ENCODE measurements at places on chromosomes 7 and 10.

DNA sequence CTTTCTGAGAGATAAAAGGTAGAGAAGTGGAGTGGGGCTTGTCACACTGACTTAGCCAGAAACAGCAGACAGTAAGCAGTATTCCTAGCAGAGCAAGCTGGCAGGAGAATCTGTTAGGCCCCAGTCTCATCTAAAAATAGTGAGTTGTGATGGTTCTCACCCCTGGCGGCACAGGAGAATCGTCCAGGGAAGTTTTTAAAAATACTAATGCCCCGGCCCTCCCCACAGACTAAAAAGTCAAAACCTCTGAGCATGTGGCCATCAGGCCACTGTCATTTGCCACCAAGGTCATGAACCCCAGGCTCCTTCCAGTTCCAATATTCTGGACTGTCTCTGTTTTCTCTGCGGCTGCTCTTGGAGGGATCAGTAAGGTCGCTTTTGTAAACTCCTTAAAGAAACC, 34.0 kb downstream of the LYZL1 start:
- no peak for DNase-seq

DNA sequence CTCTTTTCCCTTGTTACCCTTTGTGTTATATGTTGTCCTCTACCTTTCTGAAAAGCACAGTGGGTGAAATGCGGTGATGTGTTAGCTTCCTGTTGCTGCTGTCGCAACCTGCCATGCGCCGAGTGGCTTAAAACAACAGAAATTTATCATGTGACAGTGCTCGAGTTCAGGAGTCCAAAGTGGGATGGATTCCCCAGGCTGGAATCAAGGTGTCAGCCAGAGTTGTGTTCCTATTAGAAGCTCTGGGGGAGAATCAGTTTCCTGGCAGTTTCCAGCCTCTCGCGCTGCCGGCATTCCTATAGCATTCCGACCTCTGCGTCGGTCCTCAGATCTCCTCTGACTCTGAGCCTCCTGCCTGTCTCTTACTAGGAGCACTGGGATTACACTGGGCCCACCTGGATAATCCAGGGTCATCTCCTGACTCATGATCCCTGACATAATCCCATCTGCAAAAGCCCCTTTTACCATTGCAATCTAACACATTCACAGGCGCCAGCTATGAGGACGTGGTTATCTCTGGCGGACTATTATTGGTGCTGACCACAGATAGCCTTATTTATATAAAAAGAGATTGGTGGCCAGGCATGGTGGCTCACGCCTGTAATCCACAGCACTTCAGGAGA, 207.5 kb downstream of the CUX1 start:
- DNase-seq: no peak

- DNase-seq: no peak
Observed at GRCh38 chr7:51340029-51340838, 23.6 kb upstream of the COBL start.

GRCh38 chr7:142539901-142540300, 209.4 kb upstream of the PRSS1 start:
- no peak for DNase-seq

DNA sequence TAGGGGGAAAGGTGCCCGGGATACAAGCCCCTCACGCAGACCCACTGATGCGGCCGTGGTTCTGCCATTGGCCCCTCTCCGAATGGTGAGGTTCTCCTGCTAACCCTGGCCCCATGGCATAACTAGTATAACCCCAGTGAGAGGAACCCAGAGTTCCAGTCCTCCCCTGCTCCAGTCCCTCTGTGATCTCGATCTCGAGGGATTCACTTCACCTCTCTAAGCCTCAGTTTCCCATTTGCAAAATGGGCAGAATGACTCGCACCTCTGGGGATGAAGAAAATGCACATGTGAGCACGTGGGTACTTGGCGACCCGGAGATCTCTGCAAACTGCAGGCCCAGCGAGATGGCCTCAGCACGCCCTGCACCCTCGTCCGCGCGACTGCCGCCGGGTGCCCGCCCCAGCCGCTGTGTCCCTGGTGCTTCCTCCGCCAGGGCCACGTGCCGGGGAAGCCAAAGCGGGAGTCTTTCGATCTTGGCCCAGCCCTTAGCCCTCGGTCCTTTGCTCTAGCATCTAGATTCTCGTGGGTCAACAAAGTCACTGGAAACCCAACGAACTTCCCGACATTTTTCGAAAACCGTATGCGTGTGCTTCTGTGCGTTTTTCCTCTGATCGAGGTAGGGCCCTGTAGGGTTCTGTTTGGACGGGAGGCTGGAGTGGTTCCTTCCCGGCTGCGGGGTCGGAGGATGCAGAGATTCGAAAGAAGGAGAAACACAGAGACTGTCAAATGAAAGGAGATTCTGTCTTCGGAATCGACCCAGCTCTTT, 169.8 kb downstream of the UBE2H start:
- DNase-seq: no peak

- DNase-seq: no peak
Observed at GRCh38 chr10:47115322-47115721, 184.7 kb upstream of the GDF10 start.

GRCh38 chr7:24395512-24395911, 111.5 kb downstream of the NPY start:
- no peak for DNase-seq

DNA sequence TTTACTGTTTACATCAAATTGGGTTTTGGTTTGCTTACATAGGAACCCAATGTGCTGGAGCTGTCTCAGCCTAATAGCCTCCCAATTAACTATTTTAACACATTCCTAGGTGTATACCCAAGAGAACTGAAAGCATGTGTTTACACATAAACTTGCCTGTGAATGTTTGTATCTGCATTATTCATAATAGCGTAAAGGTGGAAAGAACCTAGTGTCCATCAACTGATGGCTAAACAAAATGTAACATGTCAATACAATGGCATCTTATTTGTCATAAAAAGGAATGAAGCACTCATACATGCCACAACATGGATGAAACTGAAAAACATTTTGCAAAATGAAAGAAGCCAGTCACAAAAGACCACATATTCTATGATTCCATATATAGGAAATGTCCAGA, 160.6 kb upstream of the EEPD1 start:
- DNase-seq: no peak

DNA sequence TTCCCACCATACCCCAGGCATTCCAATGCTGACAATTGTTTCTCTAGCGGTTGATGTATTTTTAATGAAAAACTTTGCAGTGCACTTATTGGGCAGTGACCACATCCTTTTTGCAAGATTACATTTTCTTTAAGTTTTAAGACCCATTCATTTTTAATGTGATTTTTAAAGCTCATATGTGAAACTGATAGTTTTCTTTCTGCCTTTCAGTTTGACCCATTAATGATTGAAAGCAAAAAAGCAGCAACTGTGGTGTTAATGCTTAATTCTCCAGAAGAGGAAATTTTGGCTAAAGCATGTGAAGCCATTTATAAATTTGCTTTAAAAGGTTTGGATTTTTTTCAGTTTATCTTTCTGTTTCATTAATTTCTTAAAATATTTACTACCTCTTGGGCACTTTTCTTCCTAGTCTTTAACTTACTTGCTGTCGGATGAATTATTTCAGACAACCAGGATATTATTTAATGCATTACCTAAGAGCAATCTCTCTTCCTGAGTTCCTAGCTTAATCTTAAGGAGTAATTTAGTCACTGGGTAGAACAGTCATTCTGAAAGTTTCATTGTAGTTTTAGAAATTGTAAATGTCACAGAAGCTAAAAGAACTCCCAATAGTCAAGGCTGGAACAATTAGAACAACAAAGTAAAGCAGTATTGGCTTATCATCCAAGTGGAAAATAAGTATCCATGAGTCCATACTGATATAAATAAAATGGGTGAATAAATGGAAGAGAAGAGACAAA, 18.3 kb downstream of the ARMC3 start:
- DNase-seq: no peak

GRCh38 chr10:98238391-98238790, 29.6 kb downstream of the LOXL4 start:
- DNase-seq: no peak

GRCh38 chr10:11721806-11722205, 20.4 kb upstream of the ECHDC3 start:
- DNase-seq: no peak

DNA sequence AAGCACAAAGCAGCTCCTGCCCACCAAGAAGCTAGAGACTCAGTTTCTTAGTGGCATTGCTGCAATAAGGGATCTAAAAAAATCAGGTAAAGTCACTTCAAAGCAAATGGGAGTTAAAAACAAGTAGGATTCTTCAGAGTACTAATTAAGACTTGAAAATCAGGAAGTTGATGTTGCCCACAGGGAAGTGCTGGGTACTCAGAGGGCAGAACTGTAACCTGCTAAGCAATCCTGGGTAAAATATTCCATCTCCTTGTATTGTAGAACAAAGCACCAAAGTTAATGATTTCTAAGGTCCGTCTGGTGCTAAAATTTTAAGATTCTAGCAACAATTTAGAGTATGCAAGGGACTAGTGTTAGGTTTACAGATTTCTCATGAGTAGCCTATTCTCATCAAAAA, 8.3 kb downstream of the PEX1 start:
- DNase-seq: no peak

DNA sequence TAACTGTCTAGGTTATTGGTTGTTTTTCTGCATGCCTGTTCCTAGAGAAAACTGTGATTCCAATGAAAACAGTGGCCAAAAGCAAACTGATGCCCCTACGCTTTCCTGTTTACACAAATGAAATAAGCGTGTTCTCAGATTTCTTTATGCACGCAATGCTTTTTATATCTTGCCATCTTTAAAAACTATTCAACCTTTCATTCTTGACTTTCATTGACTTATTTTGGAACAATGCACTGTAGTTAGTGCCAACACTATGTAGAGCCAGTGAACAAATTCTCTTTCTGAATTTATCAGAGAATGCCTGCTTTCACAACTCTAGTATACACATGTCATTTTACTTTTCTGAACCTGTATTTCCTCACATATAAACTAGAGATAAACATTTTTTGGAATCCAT, 86.6 kb downstream of the CABCOCO1 start:
- no peak for DNase-seq
